Right kidney (tissue), 9 donors: ENCODE measurements at places on chromosomes 2 and 18.

DNA sequence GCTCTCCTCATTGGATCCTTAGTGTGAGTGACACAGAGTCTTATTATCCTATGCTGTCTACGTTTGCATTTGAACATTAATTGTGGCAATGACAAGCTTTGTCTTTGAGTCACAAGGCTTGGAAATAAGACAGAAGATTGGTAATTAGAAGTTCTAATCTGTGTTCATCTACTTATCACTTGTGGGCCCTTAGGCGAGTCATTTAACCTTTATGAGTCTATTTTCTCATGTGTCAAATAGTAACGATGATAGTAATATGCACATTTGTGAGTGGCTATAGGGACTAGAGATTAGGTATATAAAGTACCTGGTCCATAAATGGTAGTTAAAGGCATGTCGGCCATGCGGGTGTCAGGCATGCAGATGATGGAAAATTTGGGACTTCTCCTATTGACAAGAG is 105.6 kb upstream of the NABP1 start:
- no peak for DNase-seq

- no peak for DNase-seq
Observed at GRCh38 chr2:212914392-212914791, 237.0 kb downstream of the IKZF2 start.

DNA sequence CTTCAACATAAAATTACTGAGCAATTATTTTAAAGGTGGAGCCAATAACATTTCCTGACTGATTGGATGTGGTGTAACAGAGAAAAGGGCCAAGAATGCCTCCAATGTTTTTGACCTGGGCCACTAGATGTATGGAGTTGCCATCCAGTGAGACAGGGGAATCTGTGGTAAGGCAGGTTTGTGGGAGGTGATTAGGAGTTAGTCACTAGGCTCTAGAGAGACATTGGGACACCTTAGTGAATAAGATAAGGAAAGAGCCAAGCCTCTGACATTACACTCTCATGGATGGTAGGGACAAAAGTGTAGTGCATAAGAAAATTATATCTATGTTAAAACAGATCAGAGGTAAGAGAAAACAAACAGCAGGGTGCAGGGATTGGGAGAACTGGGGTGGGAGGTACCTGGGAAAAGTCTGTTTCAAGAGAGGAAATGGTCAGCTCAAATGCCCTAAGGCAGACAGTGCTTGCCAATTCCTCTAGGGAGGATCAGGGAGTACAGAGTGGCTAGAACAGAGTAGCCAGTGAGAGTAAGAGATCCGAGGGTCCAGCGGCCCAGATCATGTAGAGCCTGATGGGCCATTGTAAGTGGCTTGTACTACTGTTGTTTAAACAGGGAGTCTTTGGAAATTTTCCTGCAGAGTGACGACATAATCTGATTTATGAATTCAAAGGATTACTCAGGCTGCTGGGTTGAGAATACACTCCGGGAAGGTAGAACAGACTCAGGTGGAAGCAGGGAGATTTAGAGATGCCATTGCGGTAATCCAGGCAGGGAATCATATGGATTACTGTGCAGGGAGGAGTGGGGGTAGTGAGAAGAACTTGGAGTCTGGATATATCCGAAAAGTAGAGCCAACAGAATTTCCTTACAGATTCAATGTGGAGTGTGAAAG is 45.7 kb upstream of the CUL3 start:
- no peak for DNase-seq

DNA sequence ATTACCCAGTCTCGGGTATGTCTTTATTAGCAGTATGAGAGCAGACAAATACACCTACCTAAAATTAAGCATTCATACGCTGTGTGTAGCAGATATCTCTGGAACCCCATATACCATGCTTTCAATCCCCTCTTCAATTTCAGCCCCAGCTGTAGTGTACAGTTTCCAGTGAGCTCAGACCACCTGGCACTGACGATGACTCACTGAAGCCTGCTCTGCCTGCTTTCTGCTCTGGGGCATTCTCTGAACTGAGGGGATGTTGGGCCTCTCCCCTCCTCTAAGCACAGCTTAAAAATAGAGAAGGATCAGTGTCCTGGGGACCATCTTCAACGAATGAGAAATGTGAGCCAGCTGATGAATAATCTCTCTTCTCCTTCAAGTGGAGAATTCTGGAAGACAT is 8.7 kb upstream of the CCL20 start:
- no peak for DNase-seq

GRCh38 chr18:32091325-32091723 is 350 bp upstream of the RNF138 start:
- DNase-seq, result no peak

- DNase-seq, result no peak
Observed at GRCh38 chr18:41763361-41763760, 191.7 kb upstream of the PIK3C3 start.

- no peak for DNase-seq
Observed at GRCh38 chr2:55155764-55156281, 76.3 kb downstream of the CLHC1 start.

DNA sequence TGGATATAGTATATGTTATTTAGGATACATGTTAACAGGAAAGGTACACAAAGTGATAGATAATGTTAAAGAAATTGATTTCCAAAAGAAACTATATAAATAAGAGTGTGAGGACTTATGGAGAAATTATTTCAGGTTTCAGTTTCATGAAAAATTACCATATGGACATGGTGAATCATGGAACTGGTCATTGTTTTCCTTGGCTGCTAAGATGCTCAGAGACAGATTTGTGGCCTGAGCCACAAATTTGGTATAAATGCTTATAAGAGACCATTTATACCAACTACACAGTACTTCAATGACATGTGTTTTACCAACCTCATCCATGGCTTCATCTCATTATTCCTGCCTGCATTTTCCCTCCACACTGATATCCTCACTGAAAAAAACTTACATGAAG is 188.1 kb downstream of the FMNL2 start:
- no peak for DNase-seq

DNA sequence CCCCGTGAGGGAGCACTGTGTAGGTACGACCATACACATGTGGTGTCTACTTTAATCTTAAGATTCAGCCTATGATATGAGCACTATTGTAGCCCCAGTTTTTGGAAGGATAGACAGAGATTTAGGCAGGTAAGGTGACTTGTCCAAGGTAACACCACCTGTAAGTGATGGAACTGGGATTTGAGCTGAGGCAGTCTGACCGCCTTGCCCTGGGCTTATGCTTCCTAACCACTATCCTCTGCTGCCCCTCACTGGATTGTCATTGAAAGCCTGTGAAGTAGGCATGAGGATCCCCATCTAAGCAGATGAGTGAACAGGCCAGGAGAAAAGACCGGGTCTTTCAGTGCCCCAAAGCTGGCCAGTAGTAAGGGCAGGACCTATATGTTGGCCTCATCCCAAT is 343.8 kb downstream of the CYRIA start:
- no peak for DNase-seq

DNA sequence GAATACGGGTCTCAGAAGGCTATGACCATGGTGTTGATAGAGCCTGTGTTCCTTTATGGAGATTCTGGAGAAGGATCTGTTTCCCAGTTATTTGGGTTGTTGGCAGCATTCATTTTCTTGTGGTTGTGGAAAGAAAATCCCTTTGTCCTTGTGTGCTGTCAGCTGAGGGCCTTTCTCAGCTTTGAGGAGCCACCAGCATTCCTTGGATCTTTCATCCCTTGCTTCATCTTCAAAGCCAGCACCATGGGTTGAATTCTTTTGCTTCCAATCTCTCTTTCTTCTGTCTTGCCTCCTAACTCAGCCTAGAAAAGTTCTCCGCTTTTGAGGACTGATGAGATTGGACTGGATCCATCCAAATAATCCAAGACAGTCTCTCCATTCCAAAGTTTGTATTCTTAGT is 103.2 kb upstream of the MMADHC start:
- DNase-seq, result no peak

GRCh38 chr2:206935991-206936842 is 3.1 kb upstream of the CPO start:
- DNase-seq, result no peak
